BJ (cell line): ENCODE measurements at places on chromosomes 13 and 19.

DNA sequence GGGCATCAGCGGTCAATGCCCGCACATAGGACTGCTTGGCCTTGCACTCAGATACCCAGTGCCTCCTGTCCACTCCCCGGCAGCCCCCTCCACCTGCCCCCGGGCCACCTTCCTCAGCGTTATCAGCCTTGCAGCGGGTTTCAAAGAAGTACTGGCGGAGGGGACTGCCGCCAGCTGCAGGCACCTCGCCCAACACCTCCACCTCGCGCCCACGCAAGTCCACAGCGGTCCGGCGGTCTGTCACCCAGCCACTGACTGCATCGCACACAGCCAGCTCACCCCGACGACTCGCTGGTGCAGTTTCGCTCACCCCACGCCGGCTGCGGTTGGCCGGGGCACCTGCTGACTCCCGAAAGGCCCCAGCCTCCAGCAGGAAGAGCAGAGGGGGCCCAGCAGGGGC is 3.2 kb downstream of the NTF4 start:
- DNase-seq: no peak

GRCh38 chr13:72120632-72121031 is 253.6 kb upstream of the DACH1 start:
- DNase-seq: no peak

DNA sequence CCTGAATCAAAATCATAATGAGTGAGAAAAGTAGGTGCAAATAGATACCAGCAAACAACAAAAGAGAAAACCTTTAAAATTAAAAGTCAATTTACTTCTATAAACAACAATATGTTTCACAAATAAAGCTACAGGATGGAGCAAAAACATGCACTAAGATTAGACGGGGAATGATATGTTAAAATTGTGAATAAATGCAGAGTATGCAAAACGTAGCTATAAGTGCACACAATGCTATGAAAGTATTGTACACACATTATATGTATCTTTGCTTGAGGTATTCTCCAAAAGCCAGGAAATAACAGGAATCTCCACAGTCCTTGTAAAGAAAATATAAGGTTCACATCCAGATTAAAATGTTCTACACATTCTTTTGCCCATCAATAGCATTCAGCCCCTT is 523.9 kb downstream of the EFNB2 start:
- no peak for DNase-seq

DNA sequence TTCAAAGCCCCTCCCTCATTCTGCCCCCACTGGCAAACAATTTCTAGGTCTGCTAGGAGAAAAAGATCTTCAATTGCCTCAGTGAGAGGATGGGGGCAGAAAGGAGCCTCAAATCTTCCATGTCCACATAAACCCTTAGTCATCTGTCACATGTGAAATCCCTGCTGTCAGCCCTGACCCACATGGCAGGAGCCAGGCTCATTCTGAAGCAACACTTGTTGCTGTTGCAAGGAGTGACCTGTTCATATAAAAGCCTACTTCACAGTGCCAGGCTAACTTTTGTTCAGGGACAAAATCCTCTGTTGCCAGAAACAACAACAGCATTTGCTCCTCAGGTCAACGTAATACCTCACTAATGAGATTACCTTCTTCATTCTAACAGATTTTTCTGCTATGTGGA is 70.5 kb downstream of the IRS2 start:
- DNase-seq: no peak

- no peak for DNase-seq
These were observed 10.5 kb downstream of the MTMR6 start for GRCh38 chr13:25276748-25277147.

- no peak for DNase-seq
These were observed 9.9 kb upstream of the CADM4 start for GRCh38 chr19:43649514-43649913.

- DNase-seq: no peak
These were observed 5.3 kb upstream of the CEACAM21 start for GRCh38 chr19:41570639-41571112.

GRCh38 chr19:16380314-16380695 is 55.7 kb downstream of the KLF2 start:
- DNase-seq: no peak

DNA sequence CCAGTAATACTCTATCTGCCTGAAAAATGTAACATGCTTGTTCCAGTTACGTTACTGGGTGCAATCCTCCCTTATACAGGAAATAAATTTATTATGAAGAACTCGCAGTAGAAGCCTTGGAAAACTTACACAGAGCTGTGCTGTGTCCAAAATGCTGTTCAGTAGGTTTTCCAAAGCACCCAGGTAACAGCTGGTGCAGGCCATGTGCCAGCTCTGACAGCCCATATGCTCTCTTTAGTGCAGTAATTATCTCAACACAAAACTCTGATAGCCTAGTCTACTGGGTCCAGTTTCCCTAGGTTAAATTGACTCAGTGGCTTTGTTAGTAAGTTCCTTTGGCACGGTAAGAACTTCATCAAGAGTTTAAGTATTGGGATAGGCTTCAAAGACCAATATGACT is 120.7 kb upstream of the OBI1 start:
- no peak for DNase-seq

DNA sequence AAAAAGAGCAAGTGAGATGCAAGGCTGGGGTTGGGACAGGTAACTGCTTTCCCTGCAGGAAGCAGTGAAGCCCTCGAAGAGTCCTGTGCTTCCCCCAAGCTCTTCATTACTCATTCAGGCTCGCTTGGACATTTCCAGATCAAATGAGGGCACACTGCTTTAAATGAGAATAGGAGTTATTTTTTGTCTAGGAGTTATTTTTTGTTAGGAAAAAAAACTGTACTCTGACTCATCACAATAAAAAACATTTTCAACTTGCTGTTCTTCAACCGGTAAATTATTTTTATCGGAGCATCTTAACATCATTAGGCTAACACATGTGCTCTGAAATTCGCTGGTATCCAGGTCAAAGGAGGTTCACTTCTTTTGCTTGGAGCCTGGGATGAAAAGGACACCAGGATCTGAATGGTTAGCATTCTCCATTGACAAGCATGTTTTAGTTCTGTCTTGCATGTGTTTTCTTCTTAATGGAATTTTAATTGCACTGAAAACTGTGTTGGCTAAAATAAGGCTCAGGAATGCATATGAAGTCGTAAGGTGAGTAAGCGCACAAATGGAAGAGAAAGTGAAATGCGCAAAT is 80.7 kb upstream of the STK24 start:
- DNase-seq: peak; percentile 54

DNA sequence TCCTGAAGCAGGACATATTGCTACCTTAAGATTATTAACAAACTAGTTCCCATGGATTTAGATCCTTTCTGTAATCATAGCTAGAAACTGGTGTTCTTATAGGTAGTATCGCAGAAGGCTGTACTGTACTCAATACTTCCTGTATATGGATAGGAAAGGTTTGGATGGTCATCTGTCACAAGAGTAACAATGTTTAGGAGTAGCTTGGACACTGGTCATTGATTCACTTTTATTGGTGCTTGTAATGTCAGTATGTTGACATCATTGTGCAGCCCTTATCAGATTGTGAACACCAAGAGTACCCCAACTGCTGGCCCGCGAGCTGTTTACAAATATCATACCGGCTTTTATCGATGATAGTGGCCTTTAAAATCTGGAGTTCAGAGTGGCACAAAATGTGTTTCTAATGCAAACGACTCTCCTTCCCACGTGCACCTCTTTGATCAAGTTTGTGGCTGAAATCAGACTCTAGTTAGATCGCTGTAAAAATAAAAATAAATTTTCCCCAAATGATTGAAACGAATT is 605 bp upstream of the CDK8 start:
- DNase-seq: no peak

DNA sequence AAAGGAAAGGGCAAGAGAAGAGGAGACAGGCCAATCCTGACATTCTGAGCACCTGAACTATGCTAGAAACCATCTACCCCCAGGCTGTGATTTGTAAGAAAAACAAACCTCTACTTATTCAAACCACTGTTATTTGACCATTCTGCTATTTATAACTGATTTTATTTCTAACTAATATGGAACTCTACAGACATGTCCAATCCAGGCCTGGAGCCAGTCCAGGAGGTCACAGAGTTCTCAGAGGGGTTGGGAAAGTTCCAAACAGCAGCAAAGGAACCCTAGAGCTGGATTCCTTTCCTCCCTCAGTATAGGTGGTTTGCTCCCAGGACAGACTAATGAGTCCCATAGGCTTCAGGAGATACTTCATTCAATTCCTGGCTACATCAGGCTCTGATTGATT is 24.2 kb downstream of the SIAH3 start:
- DNase-seq: no peak

DNA sequence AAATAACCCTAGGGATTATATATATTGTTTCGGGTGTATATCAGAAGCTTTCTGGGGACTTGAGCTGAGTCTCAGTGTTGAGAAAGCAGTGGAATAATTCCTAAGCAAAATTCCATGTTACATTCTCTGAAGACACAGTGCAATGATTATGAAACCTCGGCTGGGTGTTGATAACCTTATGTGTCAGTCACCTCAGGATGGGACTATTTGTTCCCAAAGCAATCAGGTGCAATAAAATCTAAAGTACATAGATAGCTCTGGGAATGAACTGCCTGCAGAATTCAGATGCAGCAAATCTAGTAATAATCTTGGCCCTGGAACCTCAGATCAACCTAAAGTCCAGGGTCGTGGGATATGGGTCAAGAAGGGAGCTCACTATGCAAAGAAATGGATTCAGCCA is 53.0 kb downstream of the EDNRB start:
- no peak for DNase-seq

DNA sequence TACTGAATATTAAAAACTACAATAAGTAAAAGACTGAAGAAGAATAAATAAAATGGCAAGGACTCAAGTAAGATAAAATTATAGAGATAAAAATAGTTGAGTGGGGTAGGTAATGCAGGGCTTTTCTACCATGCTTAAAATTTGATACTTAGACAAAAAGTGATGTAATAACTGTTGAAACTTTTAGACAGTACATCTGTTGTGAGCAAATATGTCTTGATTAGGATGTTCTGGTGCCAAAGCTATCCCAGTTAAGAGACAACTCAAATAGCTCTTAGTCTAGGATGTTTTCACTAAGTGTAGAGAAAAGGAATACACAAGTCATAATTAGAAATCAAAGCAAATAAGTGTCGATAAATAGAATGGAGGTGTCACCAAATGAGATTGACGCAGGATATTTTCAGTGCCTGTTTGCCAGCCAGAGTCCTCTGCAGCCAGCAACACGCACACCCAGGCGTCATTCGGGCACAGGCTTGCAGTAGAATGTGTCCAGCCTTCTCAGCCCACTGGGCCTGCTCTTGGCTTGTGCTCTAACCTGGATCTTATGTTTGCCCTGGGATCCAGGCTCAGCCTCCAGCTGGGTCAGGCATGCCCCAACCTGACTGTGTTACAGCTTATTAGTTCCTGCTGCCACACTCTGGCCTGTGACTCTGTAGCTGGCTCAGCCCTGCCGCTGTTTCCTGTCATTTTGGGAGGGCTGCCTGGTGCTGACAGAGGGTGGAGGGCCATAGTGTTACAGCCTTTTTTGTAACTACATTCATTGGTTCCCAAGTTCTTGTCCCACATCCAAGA is 766.2 kb downstream of the PCDH17 start:
- no peak for DNase-seq
